ENCODE measurements at places on chromosomes 11 and 22.
A peak's percentile ranks its signal among the peaks of the same experiment; 100 is the strongest.

DNA sequence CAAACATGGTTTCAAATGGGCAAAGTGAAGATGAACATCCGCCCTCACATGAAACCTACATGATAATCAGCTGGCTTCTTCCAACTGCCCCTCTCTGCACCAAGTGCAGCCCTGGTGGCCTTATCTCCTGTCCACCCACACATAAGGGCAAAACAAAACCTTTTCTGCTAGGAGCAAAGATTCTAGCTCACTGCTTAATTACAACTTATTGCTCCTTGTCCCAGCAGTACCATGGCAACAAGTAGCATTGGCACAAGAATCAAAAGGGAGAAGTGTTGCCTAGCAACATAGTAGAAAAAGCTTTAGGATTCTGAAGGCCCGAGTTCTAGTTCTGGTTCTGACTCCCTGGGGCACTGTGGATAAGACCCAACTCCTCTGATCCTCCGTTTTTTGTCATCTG is 68.7 kb upstream of the BMAL1 start:
- DNase-seq, result no peak

DNA sequence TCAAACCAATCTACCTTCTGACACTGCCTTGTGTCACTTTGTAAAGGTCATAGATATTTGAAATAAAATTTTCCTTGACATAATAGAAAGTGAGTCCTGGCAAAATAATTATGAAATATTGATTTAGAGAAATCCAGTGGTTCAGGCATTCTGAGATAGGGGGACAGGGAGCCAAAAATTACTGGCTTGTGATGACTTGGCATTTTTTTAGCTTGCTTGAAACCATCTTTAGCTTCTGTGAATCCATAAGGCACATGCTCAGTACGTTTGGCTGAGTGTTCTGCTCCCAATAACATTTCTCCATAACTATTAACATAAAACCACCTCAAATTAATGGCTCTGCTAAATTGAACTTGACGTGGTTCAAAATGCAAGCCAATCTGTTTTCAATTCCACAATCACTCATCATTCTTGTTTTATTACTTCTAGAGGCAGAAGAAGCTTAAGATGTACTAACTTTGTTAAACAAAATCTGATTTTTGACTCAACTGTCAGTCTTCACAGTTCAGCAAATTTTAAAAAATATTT is 209.0 kb downstream of the LRRC4C start:
- DNase-seq, result no peak

DNA sequence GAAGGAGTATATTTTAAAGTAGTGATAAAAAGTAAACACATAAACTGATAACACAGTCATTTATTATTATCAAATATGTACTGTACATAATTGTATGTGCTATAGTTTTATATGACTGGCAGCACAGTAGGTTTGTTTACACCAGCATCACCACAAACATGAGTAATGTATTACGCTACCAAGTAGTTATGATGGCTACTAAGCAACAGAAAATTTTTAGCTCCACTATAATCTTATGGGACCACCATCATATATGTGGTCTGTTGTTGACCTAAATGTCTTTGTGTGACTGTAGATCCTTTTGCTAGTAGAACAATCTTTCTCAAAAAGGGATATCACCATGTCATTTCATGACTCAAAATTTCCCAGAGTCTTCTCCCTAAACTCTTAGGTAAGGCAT is 93.5 kb downstream of the LARGE2 start:
- DNase-seq, result no peak

DNA sequence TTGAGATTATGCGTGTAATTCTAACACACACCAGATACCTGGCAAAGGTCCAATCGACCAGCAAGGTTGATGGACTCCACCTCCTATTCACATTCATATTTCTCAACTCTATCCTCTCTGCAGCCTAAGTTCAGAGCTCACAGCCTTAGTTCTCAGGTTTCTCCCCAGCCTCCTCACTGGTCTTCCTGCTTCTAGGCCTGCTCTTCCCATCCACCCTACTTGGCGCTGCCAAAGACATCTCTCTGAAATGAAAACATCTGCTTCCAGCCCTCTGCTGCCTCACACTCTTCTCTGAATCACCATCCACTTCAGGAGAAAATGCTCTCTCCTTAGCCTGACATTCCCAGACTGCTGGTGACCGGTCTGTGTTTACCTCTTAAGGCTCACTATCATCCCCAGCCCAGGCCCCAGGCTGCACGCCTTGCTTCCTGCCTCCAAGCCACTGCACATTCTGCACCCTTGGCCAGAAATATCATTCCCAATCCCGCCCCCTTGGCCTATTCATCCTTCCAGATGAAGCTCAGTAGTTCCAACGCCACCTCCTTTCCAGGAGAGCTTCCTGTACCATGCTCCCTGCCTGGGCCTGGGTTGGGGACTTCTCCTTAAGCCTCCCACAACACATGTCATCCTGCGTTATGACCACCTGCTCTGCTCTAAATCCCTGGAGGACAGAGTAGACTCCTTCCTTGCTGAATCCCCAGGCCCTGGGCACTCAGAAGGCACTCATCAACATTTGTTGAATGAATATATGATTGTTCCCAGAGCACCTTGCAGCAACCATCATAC is 3.5 kb downstream of the ARRB1 start:
- no peak for DNase-seq

GRCh38 chr11:66410191-66410590 is 10.6 kb upstream of the NPAS4 start:
- DNase-seq, result no peak

DNA sequence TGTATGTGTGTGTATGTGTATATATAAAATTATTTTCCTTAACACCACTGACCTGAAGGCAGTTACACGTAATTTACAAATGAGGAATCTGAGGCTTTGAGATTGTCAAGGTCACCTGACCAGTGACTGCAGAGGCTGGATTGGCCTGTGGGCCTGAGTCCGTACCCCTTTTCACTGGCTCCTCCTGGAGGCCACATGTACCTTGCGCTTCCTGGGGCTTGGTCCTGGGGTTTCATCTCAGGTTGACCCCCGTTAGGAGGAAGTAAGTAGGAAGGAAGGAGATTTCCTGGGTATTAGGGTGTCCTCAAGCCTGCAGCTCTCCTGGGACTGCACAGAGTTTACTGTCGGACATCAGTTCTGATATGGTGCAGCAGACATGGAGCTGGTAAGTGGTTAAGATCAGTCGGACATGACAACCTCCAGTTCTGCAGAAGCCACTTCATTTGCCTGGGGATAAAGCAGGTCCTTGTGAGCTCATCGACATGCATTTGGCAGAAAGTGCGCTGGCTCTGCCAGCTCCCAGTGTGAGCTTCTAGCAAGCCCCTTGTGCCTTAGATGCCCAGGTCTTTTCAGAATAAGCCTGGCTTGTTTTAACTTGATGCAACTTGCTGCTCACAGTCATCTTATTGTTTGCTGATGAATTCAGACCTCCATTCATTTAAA is 36.6 kb downstream of the ST3GAL4 start:
- no peak for DNase-seq

GRCh38 chr22:25656724-25657123 is 85.3 kb upstream of the MYO18B start:
- DNase-seq, result no peak

GRCh38 chr11:21614961-21615360 is 577.9 kb upstream of the ANO5 start:
- no peak for DNase-seq

DNA sequence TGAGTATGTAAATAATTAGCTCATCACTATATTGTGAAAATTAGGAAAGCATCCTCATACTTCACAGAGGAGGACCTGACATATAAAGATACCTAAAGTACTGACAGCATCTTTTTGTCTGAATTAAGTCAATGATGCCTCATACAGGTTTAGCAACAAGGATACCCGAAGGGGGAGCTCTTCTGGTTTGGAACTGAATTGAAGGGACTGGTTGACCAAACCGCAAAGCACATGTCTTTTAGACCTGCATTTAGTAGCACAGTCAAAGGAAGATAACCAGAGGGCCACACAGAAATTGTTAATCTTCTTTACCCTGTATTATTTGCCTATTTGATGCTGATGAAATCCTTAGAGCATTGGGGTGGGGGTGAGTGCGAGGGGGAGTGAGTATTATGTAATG is 12.9 kb upstream of the WT1 start:
- no peak for DNase-seq

- no peak for DNase-seq
These were observed 65.9 kb downstream of the PRR5L start for GRCh38 chr11:36361901-36362391.

DNA sequence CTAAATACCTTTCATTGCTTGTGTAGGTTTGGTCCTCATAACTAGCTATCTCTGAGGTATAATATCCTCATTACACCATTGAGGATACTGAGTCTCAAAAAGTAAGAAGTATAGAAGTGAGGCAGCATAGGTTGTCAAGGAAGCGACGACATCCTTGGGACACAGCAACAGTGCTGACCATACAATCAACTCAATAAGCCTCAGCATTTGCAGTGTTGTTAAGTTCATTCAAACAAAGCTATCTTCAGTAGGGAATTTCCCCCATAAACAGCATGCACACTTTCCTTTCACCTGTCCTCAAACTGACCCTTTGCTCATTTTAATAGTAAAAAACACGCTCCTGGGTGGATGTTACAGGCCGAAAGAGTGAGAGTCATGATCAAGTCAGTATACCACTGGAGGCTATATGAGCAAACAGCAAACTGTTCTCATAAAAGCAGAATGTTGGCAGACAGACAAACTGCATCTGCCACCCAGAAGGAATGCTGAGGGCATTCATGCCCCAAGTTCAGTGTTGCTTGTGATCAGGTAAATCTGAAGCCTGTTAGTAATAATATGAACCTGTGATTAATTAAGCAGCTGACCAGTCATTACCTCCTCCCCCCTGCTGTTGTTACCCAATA is 756.2 kb upstream of the TENM4 start:
- DNase-seq, result no peak

- DNase-seq, result no peak
These were observed 1.5 kb downstream of the ADAMTS8 start for GRCh38 chr11:130426837-130427341.

- no peak for DNase-seq
These were observed 9.5 kb downstream of the FOLR3 start for GRCh38 chr11:72144807-72145565.

- no peak for DNase-seq
These were observed 1.7 kb upstream of the DIXDC1 start for GRCh38 chr11:111935317-111936039.

GRCh38 chr11:92642177-92642931 is 327.1 kb upstream of the MTNR1B start:
- DNase-seq, result no peak

DNA sequence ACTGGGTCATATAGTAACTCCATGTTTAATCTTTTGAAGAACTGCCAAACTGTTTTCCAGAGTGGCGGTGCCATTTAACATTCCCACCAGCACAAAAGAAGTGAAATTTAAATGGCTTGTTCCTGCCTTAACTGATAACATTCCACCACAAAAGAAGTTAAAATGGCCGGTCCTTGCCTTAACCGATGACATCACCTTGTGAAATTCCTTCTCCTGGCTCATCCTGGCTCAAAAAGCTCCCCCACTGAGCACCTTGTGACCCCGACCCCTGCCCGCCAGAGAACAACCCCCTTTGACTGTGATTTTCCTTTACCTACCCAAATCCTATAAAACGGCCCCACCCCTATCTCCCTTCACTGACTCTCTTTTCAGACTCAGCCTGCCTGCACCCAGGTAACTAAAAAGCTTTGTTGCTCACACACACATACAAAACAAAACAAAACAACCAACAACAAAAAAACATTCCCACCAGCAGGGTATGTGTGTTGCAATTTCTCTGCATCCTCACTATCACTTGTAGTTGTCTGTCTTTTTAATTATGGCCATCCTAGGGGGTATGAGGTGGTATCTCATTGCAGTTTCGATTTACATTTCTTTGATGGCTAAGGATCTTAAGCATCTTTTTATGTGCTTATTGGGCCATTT is 109.0 kb downstream of the FAR1 start:
- no peak for DNase-seq

- DNase-seq, result peak; percentile 69
These were observed 22.0 kb downstream of the TEF start for GRCh38 chr22:41403532-41404318.

- no peak for DNase-seq
These were observed 330.5 kb downstream of the BUD13 start for GRCh38 chr11:116442238-116442752.

GRCh38 chr11:47314992-47315391 is 37.5 kb downstream of the MYBPC3 start:
- no peak for DNase-seq

Measured in activated T-helper 1 cell treated with anti-CD3 and anti-CD28 coated beads, Interleukin-2, amount 50 U/mL, for 16 hours (primary cell).